Amygdala (tissue), 56 donors: ENCODE measurements at places on chromosomes 1 and 21.

DNA sequence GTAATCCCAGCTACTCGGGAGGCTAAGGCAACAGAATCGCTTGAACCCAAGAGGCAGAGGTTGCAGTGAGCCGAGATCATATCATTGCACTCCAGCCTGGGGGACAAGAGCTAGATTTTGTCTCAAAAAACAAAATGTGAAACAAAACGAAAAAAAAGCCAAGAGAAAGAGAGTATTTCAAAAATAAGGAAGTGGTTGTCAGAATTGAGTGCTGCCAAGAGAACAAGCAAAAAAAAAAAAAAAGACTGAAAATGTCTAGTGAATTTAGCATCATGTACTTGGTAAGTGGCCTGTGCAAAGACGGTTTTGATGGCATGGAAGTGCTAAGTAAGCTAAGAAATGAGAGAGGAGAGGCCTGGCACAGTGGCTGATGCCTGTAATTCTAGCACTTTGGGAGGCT, 14.3 kb downstream of the KPNA6 start:
- no peak for DNase-seq

GRCh38 chr1:228833911-228834688, 98.8 kb downstream of the RHOU start:
- no peak for DNase-seq

GRCh38 chr1:89974256-89974655, 20.7 kb upstream of the ZNF326 start:
- DNase-seq = no peak

GRCh38 chr21:35404247-35404646, 355.1 kb upstream of the RUNX1 start:
- no peak for DNase-seq
